ENCODE measurements at places on chromosomes 7 and 10.

- no peak for DNase-seq
Observed at GRCh38 chr7:43058271-43059066, 54.0 kb upstream of the HECW1 start.

GRCh38 chr7:25541094-25541821, 313.0 kb upstream of the NPVF start:
- DNase-seq, result no peak

GRCh38 chr10:131805696-131806095, 95.1 kb upstream of the PPP2R2D start:
- DNase-seq, result no peak

DNA sequence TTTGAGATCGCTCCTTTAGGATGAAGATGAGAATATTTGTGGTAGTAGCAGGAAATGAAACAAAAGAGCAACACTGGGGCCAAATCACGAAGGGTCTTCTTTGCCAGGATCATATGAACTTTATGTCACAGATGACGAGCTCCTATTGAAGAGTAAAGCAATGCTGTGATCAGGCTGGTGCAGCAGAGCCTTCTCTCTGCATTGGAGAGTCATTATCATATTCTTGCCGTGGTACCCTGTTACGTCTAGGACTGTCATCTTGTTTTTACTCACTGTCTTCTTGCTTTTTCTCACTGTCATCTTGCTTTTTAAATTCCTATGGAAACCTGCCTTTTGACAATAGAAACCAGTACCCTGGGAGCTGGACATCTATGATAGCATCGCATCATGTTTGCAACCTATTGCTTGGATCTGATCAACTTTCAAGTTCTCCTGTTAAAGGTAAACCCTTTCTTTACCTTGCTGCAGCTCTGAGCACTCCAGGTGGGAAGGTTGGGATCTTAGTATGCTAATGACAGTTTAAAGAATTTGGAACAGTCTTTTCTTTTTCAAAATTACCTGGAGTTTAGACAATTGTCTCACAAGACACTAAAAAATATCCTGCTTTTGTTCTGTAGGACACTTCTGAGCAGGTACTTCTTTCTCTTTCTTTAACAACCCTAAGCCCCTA, 27.9 kb upstream of the CACNA2D1 start:
- DNase-seq, result no peak

DNA sequence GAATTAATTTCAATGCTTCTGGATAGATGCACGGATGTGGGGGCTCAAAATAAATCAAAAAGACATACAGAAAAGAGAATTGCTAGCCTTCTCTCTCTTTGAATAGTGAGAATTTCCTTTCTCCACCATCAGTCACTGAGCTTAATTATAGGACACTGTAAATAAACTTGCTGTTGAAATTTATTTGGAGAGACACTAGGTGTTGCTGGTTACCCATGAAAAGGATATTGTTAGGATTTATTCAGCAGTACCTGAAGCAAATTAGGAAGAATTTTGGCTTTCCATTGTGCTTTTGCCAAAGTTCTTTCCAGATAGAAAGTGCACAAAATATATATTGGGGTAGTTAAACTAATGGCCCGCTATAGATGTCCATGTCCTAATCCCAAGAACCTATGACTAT, 27.6 kb downstream of the GCC1 start:
- no peak for DNase-seq

- DNase-seq, result no peak
Observed at GRCh38 chr10:103653581-103654037, 160.1 kb downstream of the NEURL1 start.

DNA sequence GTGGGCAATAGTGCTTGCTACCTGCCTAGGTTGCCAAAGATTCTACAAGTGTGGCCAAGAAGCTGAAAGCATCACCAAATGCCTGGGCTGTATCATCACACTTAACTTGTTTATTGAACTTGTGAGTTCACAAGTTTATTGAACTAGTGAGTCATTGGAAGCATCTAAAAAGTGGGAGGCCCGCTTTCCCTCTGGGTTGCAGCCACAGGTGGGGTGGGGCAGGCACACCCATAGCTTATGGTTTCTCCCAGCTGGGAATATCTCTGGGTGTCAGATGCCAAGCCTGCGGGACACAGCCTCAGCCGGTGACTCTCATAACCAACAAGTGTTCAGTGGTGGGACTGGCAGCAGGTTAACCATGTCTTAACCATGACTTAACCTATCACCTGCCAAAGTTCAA, 145.9 kb upstream of the FAM13C start:
- DNase-seq, result no peak

GRCh38 chr10:126570621-126571602, 99.6 kb downstream of the C10orf90 start:
- DNase-seq, result no peak

DNA sequence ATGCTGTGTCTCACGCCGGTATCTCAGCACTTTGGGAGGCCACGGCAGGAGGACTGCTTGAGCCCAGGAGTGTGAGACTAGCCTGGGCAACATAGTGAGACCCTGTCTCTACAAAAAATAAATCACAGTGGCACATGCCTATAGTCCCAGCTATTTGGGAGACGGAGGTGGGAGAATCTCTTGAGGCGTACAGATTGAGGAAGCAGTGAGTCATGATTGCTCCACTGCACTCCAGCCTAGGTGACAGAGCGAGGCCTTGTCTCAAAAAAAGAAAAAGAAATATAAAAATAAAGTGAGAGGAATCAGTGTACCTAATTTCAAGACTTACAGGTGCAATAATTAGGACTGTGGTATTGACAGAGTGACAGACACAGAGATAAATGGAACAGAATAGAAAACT, 23.9 kb downstream of the SLC25A40 start:
- peak; percentile 10 for DNase-seq
